ENCODE measurements at places on chromosomes 6 and 20.
A peak's percentile ranks its signal among the peaks of the same experiment; 100 is the strongest.

- DNase-seq: no peak
These were observed 140.8 kb downstream of the ZFAND3 start for GRCh38 chr6:37960139-37960935.

- DNase-seq: no peak
These were observed 9.2 kb downstream of the FOXA2 start for GRCh38 chr20:22575087-22575721.

DNA sequence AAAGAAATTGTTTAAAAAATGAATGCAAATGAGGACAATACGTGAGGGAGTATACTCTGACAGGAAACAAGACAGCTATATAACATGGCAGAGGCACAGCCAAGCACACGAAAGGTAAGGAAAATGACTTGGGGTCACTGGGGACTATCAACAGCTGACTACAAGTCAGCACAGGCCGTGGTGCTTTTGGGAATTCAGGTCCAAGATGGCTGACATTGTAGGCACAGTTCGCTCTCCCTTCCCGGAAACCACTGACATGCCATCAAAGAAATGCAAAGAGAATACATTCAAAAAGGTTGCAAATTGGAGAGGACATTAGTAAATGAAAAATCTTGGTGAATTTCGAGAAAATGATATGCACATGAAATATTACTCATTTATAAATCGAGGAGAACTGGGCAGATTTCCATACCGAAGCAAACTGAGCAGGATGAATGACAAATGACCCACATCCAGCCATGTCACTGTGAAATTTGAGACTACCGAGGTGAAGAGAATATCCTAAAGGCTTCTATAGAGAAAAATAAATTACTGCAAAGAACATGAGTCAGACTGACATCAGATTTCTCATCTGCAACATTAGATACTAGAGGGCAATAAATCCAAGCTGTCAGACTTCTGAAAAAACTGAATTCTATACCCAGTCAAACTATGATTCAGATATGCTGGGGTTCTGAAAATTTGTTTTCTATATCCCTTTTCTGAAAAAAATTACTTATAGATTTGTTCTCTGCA, 391.1 kb downstream of the BTBD9 start:
- no peak for DNase-seq

DNA sequence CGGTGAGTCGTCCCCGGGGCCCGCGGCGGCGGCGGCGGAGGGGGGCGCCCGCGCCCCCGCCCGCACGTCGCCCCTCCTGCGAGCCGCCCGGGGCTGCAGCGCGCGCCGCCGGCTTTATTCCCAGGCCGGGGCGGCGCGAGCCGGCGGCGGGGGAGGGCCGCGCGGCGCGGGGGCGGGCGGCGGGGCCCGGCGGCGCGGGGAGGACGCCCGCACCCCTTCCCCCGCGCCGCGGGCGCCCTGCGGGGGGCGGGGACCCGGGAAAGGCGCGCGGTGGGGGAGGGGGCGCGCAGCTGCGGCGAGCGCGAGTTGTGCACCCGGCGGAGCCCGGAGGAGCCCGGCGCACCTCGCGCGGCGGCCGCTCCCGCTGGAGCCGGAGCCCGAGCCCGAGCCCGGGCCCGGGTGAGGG, 646 bp downstream of the HMGA1 start:
- peak; percentile 26 for DNase-seq

- no peak for DNase-seq
These were observed 10.2 kb upstream of the TMEM200A start for GRCh38 chr6:130355572-130355971.

DNA sequence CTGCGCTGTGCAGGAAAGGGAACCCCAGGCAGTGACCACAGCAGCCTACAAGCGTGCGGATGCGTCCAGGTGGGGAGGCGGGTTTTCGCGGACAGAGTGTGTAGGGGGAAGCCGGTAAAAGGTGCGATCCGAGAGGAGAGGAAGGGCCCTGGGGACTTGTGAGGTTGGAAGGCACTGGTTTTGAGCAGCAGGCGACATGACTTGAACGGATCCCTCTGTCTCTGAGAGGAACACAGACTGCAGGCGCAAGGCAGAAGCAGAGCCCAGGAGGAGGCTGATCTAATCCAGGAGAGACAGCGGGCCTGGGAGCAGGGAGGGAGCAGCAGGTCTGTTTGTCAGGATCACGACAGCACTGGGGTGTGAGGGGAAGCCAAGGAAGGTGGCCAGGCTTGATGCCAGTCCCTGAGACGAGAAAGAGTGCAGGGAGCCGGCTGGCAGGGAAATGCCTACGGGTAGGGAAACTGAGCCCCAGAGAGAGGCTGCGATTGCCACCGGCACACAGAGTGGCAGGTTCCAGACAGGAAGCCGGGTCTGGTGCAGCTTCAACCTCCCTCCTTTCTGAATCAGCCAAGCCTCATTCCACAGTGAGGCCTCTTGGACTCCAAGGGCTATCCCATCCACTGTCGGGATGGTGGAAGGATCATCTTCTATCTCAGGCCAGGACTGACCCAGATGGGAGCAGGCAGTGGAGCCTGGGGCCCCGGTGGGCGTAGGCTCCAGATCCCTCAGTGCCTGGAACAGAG, 57.1 kb downstream of the HNF4A start:
- DNase-seq: no peak

DNA sequence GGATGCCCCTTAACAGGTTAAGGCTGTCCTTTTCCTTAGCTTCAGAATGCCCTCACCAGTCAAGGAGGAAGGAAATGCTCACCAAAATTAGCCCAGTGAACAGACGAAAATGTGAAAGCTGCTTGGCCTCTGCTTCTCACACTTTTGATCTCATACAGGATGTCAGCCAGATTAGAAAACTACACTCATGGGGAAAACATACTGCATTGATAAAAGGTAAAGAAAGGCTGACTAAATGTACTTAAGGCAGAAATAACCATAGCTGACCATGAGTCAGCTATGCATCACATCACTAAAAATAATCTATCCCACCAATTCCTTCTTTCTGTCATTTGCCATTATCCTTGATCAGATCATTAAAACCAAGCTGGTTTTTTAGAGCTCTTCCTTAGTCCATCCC, 198.4 kb upstream of the TENT5A start:
- DNase-seq: peak; percentile 48

GRCh38 chr6:42099340-42100028, 42.9 kb downstream of the C6orf132 start:
- no peak for DNase-seq

DNA sequence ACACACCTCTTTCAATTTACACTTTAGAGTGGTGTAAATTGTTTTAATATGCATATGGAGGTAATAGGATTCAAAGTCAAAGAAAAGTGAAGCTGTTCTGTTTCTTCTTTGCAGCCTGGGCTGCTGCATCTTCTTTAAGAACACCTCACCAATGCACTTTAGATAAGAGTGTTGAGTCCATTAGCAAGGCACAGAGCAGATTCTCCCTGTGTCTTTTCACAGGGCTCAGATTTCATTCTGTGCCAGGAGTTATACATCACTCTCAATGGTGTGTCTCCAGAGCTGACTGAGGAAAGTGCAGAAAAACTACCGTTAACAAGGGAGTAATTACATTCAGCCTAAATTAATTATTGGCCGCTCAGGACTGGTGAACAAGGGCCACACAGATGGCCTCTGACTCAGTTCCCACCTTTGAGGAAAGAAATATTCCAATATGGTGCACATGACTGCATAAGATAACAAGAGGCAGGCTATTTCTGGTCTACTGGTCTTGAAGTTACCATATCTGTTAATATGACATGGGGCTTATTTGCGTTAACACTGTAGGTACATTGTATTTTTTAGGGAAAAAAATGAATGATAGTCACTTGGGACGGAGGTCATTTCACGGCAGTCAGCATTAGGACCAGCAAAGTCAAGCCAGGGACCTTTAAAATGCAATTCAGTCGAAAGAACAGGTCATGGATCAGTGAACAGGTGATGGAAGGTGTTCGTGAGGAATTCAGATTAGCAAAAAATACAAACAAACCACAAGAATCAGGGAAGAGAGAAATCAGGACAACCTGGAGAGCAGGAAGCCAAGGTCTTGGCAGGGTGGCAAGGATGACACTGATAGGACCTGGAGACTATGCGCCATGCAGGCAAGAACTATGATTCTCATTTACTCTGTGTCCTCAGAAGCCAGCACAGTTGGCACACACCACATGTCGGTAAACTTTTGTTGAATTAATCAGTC, 203.7 kb downstream of the TBX18 start:
- no peak for DNase-seq

GRCh38 chr6:133312006-133312405, 70.8 kb downstream of the EYA4 start:
- DNase-seq: no peak

DNA sequence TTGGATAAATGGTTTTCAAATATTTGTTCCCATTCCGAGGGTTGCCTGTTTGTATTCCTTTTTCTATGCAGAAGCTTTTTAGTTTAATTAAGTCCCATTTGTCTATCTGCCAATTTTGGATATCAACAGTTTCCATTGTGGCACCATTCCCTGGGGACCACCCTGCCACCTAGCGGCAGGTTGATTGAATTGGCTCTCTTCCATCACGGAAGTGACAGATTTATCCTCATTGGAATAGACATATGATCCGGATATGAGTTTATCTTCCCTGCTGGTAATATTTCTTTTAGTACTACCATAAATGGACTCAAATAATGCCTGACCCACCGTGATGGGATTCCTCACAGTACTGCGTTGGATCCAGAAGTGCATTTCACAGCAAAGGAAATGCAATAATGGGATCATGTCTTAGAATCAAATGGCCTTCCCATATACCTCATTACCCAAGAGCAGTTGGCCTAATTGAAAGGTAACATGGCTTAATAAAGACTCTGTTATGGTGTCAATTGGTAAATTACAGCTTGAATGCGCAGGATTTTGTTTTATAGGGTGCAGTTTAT, 327.0 kb downstream of the BMP2 start:
- DNase-seq: peak; percentile 32

Data from MM.1S (cell line).